ENCODE measurements at places on chromosomes 3 and 15.
A peak's percentile ranks its signal among the peaks of the same experiment; 100 is the strongest.

DNA sequence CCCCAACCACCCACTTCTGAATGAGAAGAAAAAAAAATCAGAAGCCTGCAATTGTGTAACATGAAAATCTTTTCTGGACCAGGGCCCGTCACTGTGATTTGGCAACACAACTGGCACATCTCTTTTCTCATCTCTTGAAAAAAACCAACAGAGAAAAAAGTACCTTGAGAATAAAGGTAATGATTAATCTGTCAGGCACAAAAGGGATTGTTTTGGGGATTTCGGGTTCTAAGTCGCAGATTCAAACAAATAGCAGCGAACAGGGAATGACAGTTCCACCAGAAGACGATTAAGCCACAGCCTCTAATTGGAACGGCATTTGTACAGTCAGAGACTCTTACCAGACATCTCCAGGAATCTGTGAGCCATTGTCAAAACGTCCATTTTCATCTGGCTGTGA lies at the start of gene AQP9:
TSS of gene AQP9 (plus strand) at position 276 of the 400 bp plus-strand sequence. CDS start 185 bp downstream, outside the sequence.
- no peak for DNase-seq

DNA sequence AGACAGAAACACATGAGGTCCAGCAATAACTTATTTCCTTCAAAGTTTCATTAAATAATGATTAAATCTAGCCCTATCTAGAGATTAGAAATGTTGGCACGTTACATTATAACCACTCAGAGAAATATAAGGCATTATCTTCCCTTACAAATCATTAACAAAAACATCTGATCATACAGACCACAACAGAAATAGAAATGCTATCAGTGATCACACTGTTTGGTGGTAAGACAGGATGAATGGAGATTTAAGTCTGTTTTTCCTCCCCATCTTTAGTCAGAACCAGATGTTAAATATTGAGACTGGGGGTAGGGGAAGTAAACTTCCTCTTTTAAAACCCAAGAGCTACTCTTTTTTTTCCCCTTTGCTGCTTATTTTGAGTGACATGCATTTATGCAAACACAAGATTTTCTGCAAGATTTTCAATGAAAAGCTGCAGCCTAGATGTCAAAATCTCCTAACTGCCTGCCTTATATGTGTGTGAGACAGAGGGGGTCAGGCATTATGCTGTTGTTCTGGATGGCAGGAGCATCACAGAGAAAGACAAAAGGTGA lies 70.4 kb downstream of the CBLB start:
- DNase-seq, result no peak

- no peak for DNase-seq
These were observed 402.4 kb downstream of the RBMS3 start for GRCh38 chr3:29683018-29683993.

- no peak for DNase-seq
These were observed 529.7 kb downstream of the EDEM1 start for GRCh38 chr3:5717254-5717653.

DNA sequence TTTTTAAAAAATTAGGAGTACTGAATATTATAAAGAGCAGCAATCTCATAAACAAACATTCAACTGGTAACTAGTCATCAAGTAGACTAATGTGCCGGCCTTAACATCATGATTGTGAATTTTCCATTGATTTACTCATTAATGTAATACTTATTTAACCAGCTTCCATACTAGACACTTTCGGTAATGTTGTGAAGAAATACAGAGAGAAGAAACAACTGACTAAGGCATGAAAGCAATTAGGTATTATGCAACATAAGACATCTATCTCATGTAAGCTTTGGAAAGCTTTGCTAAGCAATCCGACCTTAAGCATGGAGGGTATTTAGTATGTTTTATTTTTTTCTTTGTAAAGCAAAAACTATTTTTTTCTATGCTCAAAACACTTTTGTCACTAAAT lies 108.0 kb downstream of the IL1RAP start:
- no peak for DNase-seq

GRCh38 chr15:71752604-71753289 lies 57.6 kb upstream of the NR2E3 start:
- peak; percentile 92 for DNase-seq

DNA sequence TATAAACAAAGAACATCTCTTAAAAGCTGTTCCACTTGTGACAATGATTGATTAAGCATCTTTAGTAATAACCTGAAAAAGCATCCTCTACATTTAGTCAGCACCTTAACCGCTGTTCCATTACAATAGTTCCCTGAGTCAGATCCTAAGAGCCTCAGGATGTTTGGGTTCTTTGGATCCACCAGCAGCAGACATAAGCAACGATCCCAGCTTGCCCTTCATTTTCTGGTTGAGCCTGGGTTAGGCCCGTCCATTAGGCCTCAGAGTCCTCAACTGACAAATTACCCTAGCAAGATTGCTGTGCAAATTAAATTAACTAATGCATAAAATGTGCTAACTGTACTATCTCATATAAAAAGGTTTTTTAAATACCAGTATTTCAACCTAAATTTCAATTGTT lies 42.3 kb upstream of the ROBO1 start:
- DNase-seq, result no peak

DNA sequence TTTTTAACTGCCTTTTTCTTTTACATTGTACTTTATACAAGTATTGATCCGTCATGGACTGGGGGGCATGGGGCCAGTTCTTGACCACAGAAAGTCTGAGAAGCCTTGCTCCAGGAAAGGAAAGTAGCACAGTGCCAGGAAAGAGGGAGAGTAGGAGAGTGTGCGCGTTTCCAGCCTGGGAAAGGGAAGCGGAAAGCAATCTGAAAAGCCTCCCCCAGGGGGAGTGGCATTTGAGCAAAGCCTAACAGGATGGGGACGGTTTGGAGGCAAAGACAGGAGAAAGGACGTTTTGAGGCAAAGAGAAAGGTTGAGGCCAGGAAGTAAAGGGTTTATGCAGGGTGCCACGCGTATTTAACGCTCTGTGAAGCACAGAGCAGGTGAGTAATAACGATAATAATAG lies 116.9 kb downstream of the RORA start:
- no peak for DNase-seq

DNA sequence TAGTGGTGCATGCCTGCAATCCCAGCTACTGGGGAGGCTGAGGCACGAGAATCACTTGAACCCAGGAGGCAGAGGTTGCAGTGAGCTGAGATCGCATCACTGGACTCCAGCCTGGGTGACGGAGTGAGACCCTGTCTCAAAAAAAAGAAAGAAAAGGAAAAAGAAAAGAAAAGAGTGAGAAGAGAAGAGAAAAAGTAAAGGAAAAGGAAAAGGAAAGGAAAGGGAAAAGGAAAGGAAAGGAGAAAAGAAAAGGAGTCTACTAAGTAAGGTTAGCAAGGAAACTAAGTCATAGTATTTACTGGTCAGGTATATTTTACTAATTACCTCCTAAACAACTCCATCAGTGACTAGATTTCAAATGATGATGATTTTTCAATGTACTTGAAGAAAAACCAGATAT lies 198.3 kb downstream of the VPS13C start:
- no peak for DNase-seq

- DNase-seq, result no peak
These were observed 79.5 kb downstream of the DNASE1L3 start for GRCh38 chr3:58131101-58131825.

DNA sequence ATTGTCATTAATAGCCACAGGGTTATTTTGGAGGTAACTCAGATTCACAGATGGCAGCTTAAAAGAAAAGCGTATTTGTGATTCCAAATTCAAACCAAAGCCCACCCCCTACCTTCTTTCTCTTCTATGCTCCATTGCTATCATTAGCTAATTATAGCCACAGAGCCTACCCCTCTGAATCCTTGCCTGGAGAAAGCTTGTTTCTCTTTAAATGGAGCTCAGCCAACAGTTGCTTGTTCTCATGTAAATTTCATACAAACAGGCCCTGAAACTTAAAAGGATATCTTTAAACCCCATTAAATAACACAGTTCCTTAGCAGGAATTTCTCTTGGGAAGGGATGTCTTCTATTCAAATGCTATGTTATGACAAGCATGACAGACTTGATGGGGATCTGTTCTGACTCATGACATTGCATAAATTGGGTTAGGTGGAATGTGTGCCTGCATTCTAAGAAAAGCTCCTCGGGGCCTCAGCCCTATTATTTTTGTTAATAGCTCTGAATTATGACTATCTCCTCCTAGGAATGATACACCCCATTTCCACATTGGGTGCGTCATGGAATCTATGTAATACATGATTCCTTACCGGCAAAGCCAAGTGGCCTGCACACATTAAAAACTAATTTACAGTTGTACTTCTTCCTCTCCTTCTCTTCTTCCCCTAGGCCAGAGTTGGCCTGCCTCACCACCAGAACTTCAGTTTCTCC lies 265.8 kb downstream of the TAFA4 start:
- DNase-seq, result no peak

DNA sequence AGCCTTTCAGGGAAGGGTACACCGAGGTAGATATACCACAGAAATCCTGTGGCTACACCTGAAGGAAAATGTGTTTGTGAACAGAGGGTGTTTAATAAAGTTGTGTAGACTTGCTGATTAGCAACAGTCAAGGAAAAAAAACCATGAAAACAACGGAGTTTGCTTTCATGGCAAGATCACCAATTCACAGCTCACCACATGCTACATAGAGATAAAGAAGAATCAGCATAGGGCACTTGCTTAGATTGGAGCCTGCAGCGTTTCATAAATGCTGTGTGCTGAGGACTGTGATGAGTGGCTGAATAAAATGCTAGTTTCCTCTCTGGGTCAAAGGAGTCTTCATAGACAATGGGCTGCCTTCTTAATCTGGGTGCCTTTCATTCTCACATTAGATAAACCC lies 257.6 kb downstream of the SLC9A9 start:
- no peak for DNase-seq

DNA sequence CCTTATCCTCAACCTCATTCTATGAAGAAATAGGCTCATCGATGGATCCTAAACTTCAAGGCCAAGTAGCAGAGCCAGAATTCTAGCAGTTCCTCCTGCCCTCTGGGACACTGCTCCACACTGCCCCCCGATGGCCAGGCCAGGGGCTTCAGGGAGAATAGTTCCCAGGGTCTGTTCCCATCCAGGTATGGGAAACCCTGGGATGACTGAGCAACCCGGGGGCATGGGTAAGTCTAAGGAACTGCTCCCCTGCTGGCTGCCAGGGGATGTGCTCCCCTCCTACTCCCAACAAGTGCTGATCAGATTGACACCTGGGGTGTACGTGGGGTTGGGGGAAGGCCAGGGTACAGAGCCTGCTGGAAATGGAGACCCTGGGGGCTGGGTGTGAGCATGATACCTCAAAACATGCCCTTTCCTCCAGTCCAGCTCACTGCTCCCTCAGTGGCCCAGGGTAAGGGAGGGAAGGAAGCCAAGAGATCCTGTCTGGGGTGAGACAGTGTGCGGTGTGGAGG lies 7.6 kb downstream of the ULK3 start:
- no peak for DNase-seq

DNA sequence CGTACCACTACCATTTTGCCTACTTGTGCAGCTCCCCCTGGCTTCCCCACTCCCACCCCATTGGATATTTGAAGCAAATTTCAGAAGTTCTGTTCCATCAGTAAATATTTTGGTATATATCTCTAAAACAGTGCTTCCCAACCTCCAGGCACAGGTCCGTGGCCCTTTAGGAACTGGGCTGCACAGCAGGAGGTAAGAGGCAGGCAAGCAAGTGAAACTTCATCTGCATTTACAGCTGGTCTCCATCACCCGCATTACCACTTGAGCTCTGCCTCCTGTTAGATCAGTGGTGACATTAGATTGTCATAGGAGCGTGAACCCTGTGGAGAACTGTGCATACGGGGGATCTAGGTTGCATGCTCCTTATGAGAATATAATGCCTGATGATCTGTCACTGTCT lies 97.2 kb upstream of the LRRFIP2 start:
- DNase-seq, result no peak

- no peak for DNase-seq
These were observed 69.5 kb downstream of the CADPS start for GRCh38 chr3:62805580-62806277.

DNA sequence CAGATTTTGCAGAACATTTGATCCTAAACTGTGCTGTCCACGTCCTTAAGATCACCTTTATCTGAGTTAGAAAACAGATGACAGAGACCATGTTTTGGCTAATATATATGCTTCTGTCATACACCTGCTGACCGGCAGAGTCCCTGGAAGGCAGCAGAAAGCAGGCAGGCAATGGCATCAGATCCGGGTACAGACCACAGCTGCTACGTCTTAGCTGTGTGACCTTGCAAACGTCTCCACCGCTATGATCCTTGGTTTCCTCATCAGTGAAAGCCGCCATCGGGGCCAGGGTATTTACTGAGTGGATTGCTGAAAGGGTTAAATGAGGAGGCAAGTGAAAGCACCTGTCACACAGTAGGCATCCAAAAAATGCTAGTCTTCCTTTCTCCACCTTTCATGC lies 72.1 kb downstream of the ABTB1 start:
- DNase-seq, result no peak

DNA sequence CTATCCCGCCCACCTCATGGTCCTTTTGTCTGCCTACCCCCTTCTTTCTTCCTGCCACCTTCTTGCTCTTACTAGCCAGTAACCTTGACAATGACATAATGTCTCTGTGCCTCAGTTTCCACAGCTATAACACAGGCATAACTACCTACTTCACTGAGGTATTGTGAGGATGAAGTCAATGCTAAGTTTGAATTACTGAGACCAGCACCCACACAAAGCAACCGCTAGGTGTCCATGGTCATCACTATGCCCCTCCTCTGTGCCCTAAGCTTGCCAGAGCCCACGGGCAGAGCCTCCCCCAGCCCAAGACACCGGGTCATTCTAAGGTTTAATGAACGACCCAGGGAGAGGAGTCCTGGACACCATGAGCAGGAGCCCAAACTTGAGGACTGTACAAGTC lies 101.6 kb downstream of the OXNAD1 start:
- no peak for DNase-seq

DNA sequence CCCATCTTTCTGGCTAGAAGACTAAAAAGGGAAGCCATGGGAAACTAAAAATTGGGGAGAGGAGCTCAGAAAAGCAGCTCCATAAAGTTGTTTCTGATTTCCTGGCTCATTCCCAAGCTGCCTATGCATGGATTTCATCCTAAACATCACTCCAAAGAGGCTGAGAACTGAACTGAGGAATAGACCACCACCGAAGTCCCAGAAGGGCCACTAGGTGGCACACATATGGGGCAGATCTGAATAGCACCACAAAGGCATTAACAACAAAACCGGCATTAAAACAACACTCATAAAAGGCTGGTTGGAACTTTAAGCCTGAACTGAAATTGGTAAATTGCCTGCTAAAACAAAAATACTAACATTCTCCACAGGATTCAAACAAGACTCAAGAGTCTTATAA lies 106.3 kb downstream of the PLD1 start:
- DNase-seq, result no peak

DNA sequence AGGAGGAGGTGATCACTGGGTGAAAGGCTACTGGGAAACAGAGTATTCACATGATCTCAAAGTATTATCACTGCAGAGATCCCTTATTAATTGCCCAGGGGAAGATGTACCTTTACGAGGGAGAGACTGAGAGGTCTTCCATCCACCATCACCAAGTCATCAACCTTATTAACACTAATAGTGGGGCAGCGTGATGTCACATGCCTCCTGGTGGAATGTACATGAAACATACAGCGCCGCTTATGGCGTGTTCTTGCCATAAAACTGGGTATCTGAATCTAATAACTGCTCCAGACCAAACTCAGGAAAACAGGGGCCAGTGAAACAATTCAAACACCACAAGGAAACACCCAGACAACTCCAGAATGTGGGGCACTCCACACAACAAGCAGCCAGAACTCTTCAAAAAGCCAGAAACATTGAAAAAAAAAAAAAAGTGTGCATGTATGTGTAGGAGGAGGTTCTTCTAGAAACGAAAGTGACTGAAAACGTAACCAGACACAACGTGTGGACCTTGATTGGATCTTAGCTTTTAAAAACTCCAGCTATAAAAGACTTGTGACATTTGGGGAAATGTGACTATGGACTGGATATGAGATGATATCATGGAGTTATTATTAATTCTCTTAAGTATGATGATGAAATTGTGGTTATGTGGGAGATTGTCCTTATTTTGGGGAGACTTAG lies 4.6 kb downstream of the STIMATE start:
- DNase-seq, result no peak
